ENCODE measurements at places on chromosomes 4 and X. TPM values are rescaled to one million over a fixed set of nuclear protein-coding genes. Genes with fewer than 3 reads are reported as not detected.

The PDE5A gene
- 114 TPM for total RNA-seq

The TRIM60 gene
- total RNA-seq = not detected

The FHIP1A gene
- 0.39 TPM for total RNA-seq

The PTPN13 gene
- 12.5 TPM for total RNA-seq

The PNMA6F gene
- not detected for total RNA-seq

The NDP gene
- not detected for total RNA-seq

The SMIM31 gene
- not detected for total RNA-seq

- H3K36me3 ChIP-seq = no peaks in the 10 kb centered on the region
- H3K4me1 ChIP-seq = no peaks in the 10 kb centered on the region
- DNase-seq = peak; percentile 10
- no peaks in the 10 kb centered on the region for H3K27me3 ChIP-seq
- H3K4me3 ChIP-seq = no peak overlapping the region
These were observed 71.0 kb downstream of the USP46 start for GRCh38 chr4:52588097-52588496.

DNA sequence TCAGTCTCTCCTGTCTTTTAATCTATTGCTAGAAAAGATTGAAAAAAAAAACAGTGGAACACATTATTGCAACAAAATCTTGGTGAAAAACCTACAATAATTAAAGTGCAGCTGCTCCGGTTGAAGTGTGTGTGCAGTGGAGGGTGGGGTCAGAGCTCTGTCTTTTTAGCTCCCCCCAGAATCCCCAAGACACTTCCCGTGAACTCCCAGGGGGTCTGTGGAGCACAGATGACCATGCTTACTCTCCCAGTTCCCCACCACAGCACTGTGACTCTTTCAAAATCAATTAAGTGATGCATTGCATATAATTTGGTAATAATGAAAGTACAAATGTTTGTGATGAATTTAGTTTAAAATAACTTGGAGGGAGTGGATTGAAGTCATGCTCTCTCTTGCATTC, 15.7 kb upstream of the SLC10A4 start:
- no peak overlapping the region for H3K27ac ChIP-seq
- no peaks in the 10 kb centered on the region for H3K36me3 ChIP-seq
- DNase-seq = no peak
- no peaks in the 10 kb centered on the region for H3K27me3 ChIP-seq
- H3K4me1 ChIP-seq = no peaks in the 10 kb centered on the region
- no peak overlapping the region for H3K4me3 ChIP-seq

GRCh38 chrX:3599802-3600430, 113.5 kb downstream of the PRKX start:
- no peak overlapping the region for H3K4me3 ChIP-seq
- no peak for DNase-seq
- H3K4me1 ChIP-seq = no peaks in the 10 kb centered on the region
- H3K27ac ChIP-seq = no peak overlapping the region
- H3K36me3 ChIP-seq = no peaks in the 10 kb centered on the region

- no peaks in the 10 kb centered on the region for H3K36me3 ChIP-seq
- no peak for DNase-seq
- H3K4me3 ChIP-seq = no peak overlapping the region
- no peaks in the 10 kb centered on the region for H3K27me3 ChIP-seq
- H3K27ac ChIP-seq = no peak overlapping the region
These were observed 1.2 kb upstream of the ZNF827 start for GRCh38 chr4:145939856-145940255.

DNA sequence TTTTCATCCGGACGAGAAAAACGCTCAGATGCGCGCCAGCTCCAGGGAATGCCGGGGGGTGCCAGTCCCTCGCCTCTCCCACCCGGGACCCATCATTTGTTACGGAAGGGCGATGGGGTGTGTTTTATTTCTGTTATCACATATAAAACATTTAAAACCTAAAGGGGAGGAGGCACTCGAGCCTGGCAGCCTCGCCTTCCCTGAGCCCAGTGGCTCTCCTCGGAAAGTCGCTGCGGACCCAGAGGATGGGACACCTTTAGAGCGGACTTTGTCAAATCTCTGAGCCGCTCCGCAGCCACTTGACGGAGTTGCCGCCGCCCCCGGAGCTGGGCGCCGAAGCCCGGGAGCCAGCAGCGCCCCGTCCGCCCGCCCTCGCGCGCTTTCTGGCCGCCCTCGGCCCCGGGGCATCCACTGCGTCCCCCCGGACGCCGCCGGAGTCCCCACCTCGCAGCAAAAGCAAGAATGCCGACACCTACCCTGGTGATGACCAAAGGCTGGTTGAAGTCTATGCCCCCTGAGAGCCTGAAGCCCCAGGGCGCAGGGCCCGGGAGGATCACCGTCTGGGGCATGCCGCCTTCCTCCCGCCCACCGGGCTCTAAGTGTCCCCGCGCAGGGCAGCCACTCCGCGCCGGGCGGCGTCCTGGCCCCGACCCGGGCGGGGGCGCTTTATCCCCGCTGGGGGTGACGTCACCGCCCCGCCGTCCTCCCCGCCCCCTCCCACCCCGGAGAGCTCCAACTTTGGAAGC, at the start of gene PDLIM3:
Gene PDLIM3, minus strand, starts transcription at position 642 of the 746 bp plus-strand sequence. Its CDS starts 73 bp downstream, at position 569.
- H3K27me3 ChIP-seq = peaks cover 25% of the 10 kb centered on the region
- H3K36me3 ChIP-seq = no peaks in the 10 kb centered on the region
- H3K4me3 ChIP-seq = peak within 1 kb of the TSS; percentile 44
- DNase-seq = no peak

DNA sequence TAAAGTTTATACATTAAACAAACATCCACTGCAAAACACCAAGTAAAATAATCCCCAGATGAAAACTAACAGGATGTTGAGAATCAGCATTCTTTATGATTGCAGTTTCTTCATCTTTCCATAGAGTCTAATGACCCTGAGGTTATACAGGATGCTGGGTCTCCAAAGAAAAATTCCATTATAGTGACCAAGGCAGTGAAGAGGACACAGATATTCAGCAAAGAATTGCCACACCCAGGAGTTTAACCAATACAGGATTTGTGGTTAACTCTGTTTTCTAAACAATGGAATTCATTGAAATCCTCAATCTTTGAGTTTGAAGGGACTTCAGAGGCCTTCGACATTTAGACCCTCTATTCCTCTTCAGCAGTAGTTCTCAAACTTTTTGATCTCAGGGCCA, 76.2 kb upstream of the ESX1 start:
- no peaks in the 10 kb centered on the region for H3K4me1 ChIP-seq
- no peak overlapping the region for H3K27ac ChIP-seq
- DNase-seq = no peak
- H3K27me3 ChIP-seq = no peaks in the 10 kb centered on the region
- no peaks in the 10 kb centered on the region for H3K36me3 ChIP-seq

DNA sequence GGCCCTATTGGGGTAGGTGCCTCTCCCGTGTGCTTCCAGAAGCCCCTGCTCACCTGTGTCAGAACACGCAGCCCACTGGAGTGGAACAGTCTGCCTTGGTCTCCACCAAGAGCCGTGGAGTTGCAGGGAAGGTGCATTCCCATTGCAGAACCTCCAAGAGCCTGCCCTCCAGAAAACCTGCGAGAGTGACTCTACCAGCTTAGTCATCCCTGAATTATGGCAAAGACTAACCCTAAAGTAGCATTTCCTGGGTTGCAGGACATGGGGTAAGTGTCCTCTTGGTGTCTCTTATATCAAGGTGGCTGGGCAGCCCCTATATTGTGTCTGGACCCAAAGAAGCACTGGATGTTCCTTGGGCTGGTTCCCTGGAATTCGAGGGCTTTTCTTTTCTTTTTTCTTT, 224.6 kb downstream of the BCOR start:
- H3K27me3 ChIP-seq = no peaks in the 10 kb centered on the region
- H3K4me3 ChIP-seq = no peak overlapping the region
- H3K27ac ChIP-seq = no peak overlapping the region
- no peaks in the 10 kb centered on the region for H3K4me1 ChIP-seq
- H3K36me3 ChIP-seq = no peaks in the 10 kb centered on the region

- H3K36me3 ChIP-seq = no peaks in the 10 kb centered on the region
- peaks cover 3% of the 10 kb centered on the region for H3K4me1 ChIP-seq
- H3K4me3 ChIP-seq = no peak overlapping the region
- DNase-seq = no peak
These were observed 44.7 kb downstream of the EVC start for GRCh38 chr4:5755679-5756078.

- H3K4me1 ChIP-seq = no peaks in the 10 kb centered on the region
- no peak overlapping the region for H3K27ac ChIP-seq
- H3K36me3 ChIP-seq = no peaks in the 10 kb centered on the region
- H3K27me3 ChIP-seq = no peaks in the 10 kb centered on the region
These were observed 105.1 kb upstream of the CPEB2 start for GRCh38 chr4:14897217-14897616.

- H3K36me3 ChIP-seq = no peaks in the 10 kb centered on the region
- no peaks in the 10 kb centered on the region for H3K4me1 ChIP-seq
- H3K27me3 ChIP-seq = no peaks in the 10 kb centered on the region
- no peak overlapping the region for H3K4me3 ChIP-seq
These were observed 743.2 kb downstream of the TRAM1L1 start for GRCh38 chr4:116342143-116342542.

- H3K4me1 ChIP-seq = no peaks in the 10 kb centered on the region
- H3K36me3 ChIP-seq = no peaks in the 10 kb centered on the region
- no peaks in the 10 kb centered on the region for H3K27me3 ChIP-seq
- H3K27ac ChIP-seq = no peak overlapping the region
These were observed 365.5 kb downstream of the PCDH7 start for GRCh38 chr4:31085689-31086088.

GRCh38 chr4:94559351-94559806, 107.6 kb downstream of the PDLIM5 start:
- DNase-seq = no peak
- H3K4me1 ChIP-seq = peaks cover 4% of the 10 kb centered on the region
- H3K27me3 ChIP-seq = no peaks in the 10 kb centered on the region
- H3K27ac ChIP-seq = no peak overlapping the region
- no peaks in the 10 kb centered on the region for H3K36me3 ChIP-seq

GRCh38 chr4:155758481-155759371, at the start of gene GUCY1B1:
Gene GUCY1B1 (plus strand): TSS chr4:155759021. CDS start chr4:155759141, 120 bp downstream.
- H3K4me3 ChIP-seq = peak within 1 kb of the TSS; percentile 55
- H3K4me1 ChIP-seq = no peaks in the 10 kb centered on the region
- no peaks in the 10 kb centered on the region for H3K36me3 ChIP-seq
- no peaks in the 10 kb centered on the region for H3K27me3 ChIP-seq

- no peak overlapping the region for H3K4me3 ChIP-seq
- H3K27ac ChIP-seq = no peak overlapping the region
- H3K36me3 ChIP-seq = no peaks in the 10 kb centered on the region
- no peaks in the 10 kb centered on the region for H3K27me3 ChIP-seq
These were observed 86.0 kb downstream of the RTL5 start for GRCh38 chrX:72045552-72046277.

- no peaks in the 10 kb centered on the region for H3K4me1 ChIP-seq
- H3K36me3 ChIP-seq = no peaks in the 10 kb centered on the region
- H3K27me3 ChIP-seq = no peaks in the 10 kb centered on the region
These were observed 16.0 kb downstream of the TXK start for GRCh38 chr4:48118081-48118480.

DNA sequence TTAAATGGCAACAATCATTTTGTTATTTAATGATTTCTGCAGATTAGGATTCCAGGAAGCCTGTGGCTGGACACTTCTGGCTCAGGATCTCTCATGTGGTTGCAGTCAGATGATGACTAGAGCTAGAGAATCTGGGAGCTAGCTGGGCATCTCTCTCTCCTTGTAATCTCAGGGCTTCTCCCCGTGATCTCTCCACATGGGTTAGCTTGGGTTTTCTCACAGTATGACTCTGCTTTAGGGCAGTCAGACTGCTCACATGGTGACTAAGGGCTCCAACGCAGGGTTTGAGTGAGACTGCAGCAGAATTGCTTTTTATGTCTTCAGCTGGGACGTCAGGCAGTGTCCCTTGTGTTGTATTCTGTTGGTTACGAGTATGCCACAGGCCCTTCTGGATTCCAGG, 361.4 kb downstream of the CBLL2 start:
- DNase-seq = no peak
- H3K4me1 ChIP-seq = no peaks in the 10 kb centered on the region
- H3K36me3 ChIP-seq = no peaks in the 10 kb centered on the region
- H3K4me3 ChIP-seq = no peak overlapping the region
- H3K27me3 ChIP-seq = no peaks in the 10 kb centered on the region

DNA sequence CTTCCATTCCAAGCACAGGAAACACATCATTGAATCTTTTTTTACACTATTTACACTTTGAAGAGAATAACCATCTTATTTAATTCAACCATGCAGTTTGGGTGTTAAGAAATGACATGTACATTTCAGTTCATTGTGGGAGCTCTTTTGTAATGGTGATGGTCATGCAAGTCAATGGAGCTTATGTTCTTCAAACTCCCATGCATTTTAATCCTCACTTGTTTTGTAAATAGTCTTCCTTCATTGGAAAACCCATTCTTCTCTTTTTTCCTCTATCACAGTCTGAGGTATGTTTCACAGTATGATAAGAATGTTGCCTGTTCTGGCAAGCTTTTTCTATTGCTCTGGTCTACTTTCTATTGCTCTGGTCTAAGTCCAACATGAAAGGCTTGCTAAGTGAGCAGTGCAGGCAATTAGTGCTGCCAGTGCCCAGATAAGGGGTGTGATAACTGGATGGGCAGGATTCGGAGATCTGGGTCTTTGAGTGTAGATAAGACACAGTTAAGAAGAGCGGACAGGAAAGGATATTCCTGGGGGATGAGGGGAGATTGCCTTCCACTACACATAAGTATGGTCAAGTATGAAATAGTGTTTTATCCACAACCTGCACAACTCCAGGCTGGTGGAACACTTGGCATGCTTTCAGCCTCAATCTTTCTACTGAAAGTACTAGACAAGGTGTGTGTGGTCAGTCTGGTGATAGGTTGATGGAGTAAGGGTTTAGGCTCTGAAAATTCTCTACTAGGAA, 17.1 kb downstream of the AFP start:
- no peak overlapping the region for H3K4me3 ChIP-seq
- H3K4me1 ChIP-seq = no peaks in the 10 kb centered on the region
- H3K27me3 ChIP-seq = peaks cover 2% of the 10 kb centered on the region
- DNase-seq = no peak
- no peaks in the 10 kb centered on the region for H3K36me3 ChIP-seq

DNA sequence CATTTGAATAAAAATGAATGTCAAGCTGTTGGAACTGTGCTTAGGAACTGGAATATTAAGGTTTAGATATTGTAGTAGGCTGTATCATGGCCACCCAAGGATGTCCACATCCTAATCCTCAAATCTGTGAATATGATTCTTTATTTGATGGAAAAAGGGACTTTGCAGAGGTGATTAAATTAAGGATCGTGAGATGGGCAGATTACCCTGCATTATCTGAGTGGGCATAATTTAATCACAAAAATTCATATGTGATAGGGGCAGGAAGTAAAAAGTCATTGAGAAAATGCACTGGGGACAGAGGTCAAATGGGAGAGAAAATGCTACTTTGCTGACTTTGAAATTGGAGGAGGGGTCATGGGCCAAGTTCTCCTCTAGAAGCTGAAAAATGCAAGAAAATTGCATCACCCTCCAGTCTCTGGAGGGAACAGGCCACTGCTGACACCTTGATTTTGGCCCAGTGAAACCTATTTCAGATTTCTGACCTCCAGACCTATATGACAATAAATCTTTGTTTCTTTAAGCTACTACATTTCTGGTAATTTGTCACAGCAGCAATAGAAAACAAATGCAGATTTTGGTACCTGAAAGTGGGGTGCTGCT, 521.4 kb downstream of the PCDH7 start:
- H3K4me3 ChIP-seq = no peak overlapping the region
- DNase-seq = no peak
- no peaks in the 10 kb centered on the region for H3K4me1 ChIP-seq
- no peaks in the 10 kb centered on the region for H3K27me3 ChIP-seq
- no peak overlapping the region for H3K27ac ChIP-seq

Measured in Panc1 (cell line).